ENCODE measurements at places on chromosomes 12 and 14. TPM values are rescaled to one million over a fixed set of nuclear protein-coding genes. Genes with fewer than 3 reads are reported as not detected.

Gene REM2
- not detected for total RNA-seq

Gene MDM1
- total RNA-seq = 7.3 TPM

Gene FUT8
- total RNA-seq = 9.9 TPM

Gene COCH
- 0.51 TPM for total RNA-seq

Gene KRT7
- total RNA-seq = 0.59 TPM

Gene KRT83
- not detected for total RNA-seq

Gene RAB2B
- total RNA-seq = 16.9 TPM

Gene HOXC9
- total RNA-seq = not detected

Gene SRGAP1
- total RNA-seq = 2.0 TPM

Gene PTPN6
- total RNA-seq = 7.2 TPM

Gene KRT75
- total RNA-seq = not detected

Gene ANO4
- total RNA-seq = not detected

Gene CARMIL3
- total RNA-seq = 0.08 TPM

Gene C12orf50
- total RNA-seq = 0.11 TPM

Gene STYK1
- total RNA-seq = not detected

Gene CEBPE
- not detected for total RNA-seq

Gene CHPT1
- total RNA-seq = 139 TPM

Gene AMDHD1
- 1.0 TPM for total RNA-seq

Gene PRB2
- total RNA-seq = not detected

Gene DDN
- 0.78 TPM for total RNA-seq

Gene SOX5
- 2.2 TPM for total RNA-seq

Gene KRT6C
- not detected for total RNA-seq

Gene RNF212B
- not detected for total RNA-seq

Gene ESR2
- total RNA-seq = 0.86 TPM

Gene SDR9C7
- total RNA-seq = not detected

Gene SDR39U1
- 84.7 TPM for total RNA-seq

Gene SERPINA12
- not detected for total RNA-seq

Gene DNAAF2
- total RNA-seq = 6.1 TPM

Gene RFX4
- total RNA-seq = not detected

Gene RABGGTA
- total RNA-seq = 20.3 TPM

Measured in Right ventricle myocardium superior (tissue), 1 donor.